ENCODE measurements at places on chromosomes 12 and 14.

GRCh38 chr14:71362920-71363584, 455.8 kb downstream of the PCNX1 start:
- DNase-seq = no peak

DNA sequence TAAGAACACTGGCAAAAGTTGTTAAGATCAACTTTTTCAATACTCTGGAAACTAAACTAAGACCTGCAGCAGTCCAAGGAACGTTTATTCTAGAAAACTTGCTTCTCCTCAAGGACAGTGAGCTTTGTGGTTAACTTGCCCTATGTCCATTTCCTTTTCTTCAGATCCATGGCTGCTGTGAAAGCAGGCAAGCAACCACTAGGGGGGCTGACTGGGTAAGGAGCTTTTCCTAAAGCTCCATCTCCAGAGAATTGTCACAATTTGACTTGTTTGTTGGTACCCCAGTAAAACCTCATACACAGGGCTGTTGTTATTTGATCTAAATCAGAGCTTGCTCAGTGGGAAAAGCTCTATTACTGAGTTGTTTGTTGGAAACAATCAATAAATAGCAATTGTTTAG, 10.1 kb upstream of the RPL10L start:
- no peak for DNase-seq

- no peak for DNase-seq
Observed at GRCh38 chr14:91749868-91750267, 18.0 kb upstream of the CATSPERB start.

DNA sequence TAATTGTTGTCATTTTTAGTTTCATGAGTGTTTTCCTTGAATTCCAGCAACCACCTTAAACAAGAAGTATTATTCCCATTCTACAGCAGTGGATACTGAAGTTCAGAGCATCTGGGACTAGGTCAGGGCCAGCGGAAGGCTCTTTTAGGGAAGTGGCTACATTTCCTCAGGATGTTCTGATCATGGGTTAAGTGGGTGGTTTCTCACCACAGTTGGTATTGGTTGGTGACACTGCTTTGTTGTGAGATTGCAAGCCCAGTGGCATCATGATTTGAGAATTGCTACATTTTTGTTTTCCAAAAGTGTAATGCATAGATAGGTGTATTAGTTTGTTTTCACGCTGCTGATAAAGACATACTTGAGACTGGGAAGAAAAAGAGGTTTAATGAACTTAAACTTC, 47.1 kb downstream of the SYNE2 start:
- no peak for DNase-seq

DNA sequence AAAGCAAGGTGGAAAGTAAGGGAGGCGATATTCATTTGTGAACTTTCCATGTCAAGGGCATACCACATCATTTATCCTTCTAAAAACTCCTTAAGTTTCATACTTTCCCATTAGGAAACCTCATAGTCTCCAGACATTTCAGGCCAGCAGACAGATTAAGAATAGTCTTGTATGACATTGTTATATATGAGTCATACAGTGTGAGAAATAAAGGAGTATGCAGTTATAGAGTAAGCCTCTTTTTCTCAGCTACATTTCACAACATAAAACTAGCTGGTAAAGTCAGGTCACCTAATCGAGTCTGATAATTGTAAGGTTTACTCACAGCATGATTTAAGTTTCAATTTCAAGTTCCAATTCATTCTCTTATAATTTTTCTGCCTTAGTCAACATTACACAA, 164.3 kb downstream of the GRIP1 start:
- no peak for DNase-seq
